Mesenteric fat pad (tissue), 1 donor: ENCODE measurements at places on chromosomes 5 and 9. TPM values are rescaled to one million over a fixed set of nuclear protein-coding genes. Genes with fewer than 3 reads are reported as not detected.

SLC4A9 gene
- total RNA-seq, result 0.22 TPM

NR4A3 gene
- total RNA-seq, result 124 TPM

SLC25A2 gene
- 0.61 TPM for total RNA-seq

DNAH5 gene
- total RNA-seq, result 0.35 TPM

BRINP1 gene
- not detected for total RNA-seq

ACER2 gene
- total RNA-seq, result 20.5 TPM

DIPK1B gene
- 3.9 TPM for total RNA-seq
